ENCODE measurements at places on chromosomes 4 and X. TPM values are rescaled to one million over a fixed set of nuclear protein-coding genes. Genes with fewer than 3 reads are reported as not detected.

GRCh38 chrX:19723427-19723826, 164.0 kb downstream of the SH3KBP1 start:
- no peaks in the 10 kb centered on the region for H3K27me3 ChIP-seq
- H3K4me1 ChIP-seq = peaks cover 21% of the 10 kb centered on the region
- no peak overlapping the region for H3K4me3 ChIP-seq

DNA sequence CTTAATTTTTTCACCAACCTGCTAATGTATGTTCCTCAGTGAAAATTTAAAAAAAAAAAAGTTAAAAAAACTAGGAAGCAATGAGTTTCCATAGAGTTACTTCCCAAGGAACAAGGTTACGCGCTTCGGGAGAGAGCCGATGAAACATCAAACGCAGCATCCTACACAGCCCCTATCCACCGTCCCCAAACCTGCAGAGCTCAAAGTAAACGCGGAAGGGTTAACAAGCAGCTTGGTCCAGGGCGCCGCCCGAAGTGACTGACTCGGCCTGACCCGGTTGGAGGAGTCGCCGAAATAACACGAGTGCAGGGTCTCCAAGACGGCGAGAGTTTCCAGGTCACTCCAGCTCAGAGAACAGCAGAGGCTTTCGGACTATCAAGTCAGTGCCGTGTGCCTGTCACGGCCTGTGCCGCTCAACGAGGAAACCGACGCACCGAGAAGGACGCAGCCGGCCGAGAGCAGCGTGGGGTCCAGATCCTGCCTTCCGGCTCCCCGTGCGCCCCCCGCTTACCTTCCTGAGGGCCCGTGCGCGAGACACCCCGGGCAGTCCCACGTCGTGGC, 512 bp downstream of the NOP14 start:
- no peaks in the 10 kb centered on the region for H3K36me3 ChIP-seq
- DNase-seq = no peak
- H3K4me1 ChIP-seq = peaks cover 29% of the 10 kb centered on the region
- H3K4me3 ChIP-seq = peak overlapping the region; percentile 91
- H3K27me3 ChIP-seq = no peaks in the 10 kb centered on the region

DNA sequence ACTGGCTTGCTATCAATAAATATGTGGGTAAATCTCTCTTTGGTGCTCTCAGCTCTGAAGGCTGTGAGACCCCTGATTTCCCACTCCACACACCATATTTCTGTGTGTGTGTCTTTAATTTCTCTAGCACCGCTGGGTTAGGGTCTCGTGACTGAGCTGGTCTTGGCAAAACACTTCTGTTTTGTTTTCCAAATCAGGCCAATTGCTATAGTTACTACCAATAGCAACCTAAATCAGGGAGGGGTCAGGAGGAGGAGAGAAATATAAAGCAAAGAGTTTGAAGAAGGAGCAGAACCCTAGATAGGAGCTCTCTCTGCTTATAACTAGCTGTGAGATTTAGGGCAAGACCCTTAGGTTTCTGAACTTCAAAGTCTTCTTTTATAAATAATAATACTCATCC, 250.5 kb upstream of the IGFBP7 start:
- H3K36me3 ChIP-seq = no peaks in the 10 kb centered on the region
- no peaks in the 10 kb centered on the region for H3K4me1 ChIP-seq
- DNase-seq = no peak
- H3K27me3 ChIP-seq = no peaks in the 10 kb centered on the region

- H3K36me3 ChIP-seq = no peaks in the 10 kb centered on the region
- H3K27me3 ChIP-seq = no peaks in the 10 kb centered on the region
- H3K27ac ChIP-seq = no peak overlapping the region
- no peak overlapping the region for H3K4me3 ChIP-seq
- no peaks in the 10 kb centered on the region for H3K4me1 ChIP-seq
Measured at GRCh38 chr4:160038615-160039014, 935.7 kb downstream of the RAPGEF2 start.

DNA sequence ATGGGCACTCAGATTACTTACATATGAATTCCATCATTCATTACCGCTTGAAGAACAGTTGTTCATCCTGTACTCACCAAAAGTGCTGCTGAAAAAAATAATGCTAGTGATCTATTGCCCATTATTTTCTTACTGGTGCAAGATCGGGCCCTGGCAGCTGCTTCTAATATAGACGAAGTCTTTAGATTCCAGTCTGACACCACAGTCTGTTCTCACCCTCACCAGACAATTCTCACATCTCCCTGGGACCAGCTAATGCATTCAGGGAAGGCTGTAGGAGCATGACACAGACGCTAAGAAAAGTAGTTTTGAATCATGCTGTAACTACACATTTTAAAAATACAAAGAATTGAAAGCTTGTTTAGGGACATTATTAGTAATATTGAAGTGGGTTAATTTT, 13.8 kb downstream of the GEMIN8 start:
- no peak overlapping the region for H3K27ac ChIP-seq
- peaks cover 4% of the 10 kb centered on the region for H3K4me1 ChIP-seq
- no peak for DNase-seq
- H3K27me3 ChIP-seq = no peaks in the 10 kb centered on the region

The WDR17 gene
- 0.65 TPM for total RNA-seq

GRCh38 chr4:141028024-141028529, 105.2 kb downstream of the RNF150 start:
- H3K4me3 ChIP-seq = no peak overlapping the region
- DNase-seq = no peak
- no peak overlapping the region for H3K27ac ChIP-seq
- peaks cover 23% of the 10 kb centered on the region for H3K27me3 ChIP-seq

- H3K27ac ChIP-seq = no peak overlapping the region
- no peaks in the 10 kb centered on the region for H3K27me3 ChIP-seq
- H3K36me3 ChIP-seq = no peaks in the 10 kb centered on the region
- no peak for DNase-seq
- H3K4me3 ChIP-seq = no peak overlapping the region
Measured at GRCh38 chrX:100090931-100091330, 319.1 kb downstream of the PCDH19 start.

GRCh38 chr4:155818639-155819038, 47.4 kb downstream of the ASIC5 start:
- H3K4me3 ChIP-seq = no peak overlapping the region
- H3K36me3 ChIP-seq = no peaks in the 10 kb centered on the region
- peaks cover 16% of the 10 kb centered on the region for H3K27me3 ChIP-seq
- DNase-seq = no peak
- no peaks in the 10 kb centered on the region for H3K4me1 ChIP-seq
- H3K27ac ChIP-seq = no peak overlapping the region

DNA sequence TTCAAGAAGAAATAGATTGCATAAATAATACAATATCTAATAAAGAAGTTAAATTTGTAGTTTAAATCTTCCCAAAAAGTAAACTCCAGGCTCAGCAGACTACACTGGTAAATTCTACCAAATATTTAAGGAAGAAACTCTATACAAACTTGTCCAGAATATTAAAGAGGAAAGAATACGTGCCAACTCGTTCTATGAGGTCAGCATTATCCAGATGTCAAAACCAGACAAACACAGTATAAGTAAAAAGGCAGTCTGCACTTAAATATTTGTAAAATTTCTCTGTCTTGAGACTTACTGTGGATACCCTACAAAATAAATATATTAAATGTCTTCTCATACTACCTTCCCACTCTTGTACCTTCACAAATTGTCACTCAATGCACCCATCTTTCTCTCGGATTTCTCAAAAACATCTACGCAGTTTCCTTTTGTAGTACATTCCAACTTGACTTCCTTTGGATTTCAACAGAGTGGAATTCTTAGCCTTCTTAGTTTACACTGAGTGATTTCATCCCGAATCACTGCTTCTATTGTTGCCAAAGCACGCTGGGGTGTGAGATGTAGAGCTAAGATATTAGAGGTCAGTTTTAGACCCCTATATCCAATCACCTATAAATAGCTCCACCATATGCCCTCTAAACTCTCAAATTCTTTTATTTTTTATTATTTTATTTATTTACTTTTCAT, 71.6 kb upstream of the MAB21L2 start:
- H3K27me3 ChIP-seq = no peaks in the 10 kb centered on the region
- DNase-seq = no peak
- no peaks in the 10 kb centered on the region for H3K36me3 ChIP-seq
- no peak overlapping the region for H3K4me3 ChIP-seq

- H3K36me3 ChIP-seq = no peaks in the 10 kb centered on the region
- no peak overlapping the region for H3K27ac ChIP-seq
- peaks cover 6% of the 10 kb centered on the region for H3K27me3 ChIP-seq
Measured at GRCh38 chr4:183099537-183100297, 660 bp downstream of the WWC2 start.

GRCh38 chr4:185771711-185772390, 40.1 kb downstream of the SORBS2 start:
- peaks cover 2% of the 10 kb centered on the region for H3K36me3 ChIP-seq
- no peak overlapping the region for H3K27ac ChIP-seq
- DNase-seq = no peak
- no peak overlapping the region for H3K4me3 ChIP-seq

The TLR7 gene
- 0.42 TPM for total RNA-seq

DNA sequence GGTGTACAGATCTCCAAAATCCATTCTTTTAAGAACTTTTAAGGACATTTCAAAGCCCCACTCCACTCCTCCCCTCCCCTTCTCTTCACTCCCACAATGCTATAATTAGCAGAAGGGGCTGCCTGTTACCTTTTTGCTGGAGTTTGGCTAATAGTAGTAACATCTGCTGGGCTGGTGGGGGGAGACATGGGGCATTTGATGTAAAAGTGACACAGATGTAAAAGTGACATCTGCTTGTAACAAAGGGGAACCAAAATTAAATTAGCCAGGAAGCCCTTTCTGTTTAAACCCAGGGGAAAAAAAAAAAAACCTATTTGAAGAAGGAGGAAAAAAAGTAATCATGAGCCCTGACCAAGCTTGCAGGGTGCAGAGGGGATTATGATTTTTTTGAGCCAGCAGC, 5.4 kb upstream of the PHOX2B start:
- H3K27ac ChIP-seq = no peak overlapping the region
- H3K4me1 ChIP-seq = peaks cover under 1% of the 10 kb centered on the region
- no peak overlapping the region for H3K4me3 ChIP-seq
- no peak for DNase-seq
- no peaks in the 10 kb centered on the region for H3K36me3 ChIP-seq

The RTL5 gene
- 2.7 TPM for total RNA-seq

DNA sequence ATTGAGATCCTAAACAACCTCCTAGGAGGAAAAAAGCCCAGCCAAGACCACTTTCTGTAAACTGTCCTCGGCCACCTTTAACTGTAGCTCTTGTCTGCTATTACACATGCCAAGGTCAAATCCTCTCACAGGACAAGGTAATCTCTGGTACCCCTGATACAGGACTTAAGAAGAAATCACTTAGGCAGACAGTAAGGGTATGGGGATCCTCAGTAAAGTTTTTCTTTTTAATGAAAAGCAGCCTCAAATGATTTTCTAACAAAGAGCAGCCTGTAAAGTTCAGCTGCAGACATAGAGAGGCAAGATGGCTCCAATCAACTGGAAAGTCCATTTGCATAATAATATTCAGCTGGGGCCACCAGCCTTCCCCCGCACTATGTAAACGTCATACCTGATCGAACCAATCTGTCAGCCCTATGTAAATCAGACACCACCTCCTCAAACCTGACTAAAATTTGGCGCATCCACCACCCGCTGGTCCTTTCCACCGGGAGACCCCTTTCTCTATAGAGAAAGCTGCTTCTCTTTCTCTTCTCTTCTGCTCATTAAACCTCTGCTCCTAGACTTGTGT, 14.6 kb upstream of the MPP1 start:
- no peak for DNase-seq
- no peaks in the 10 kb centered on the region for H3K36me3 ChIP-seq
- H3K4me1 ChIP-seq = no peaks in the 10 kb centered on the region

- H3K4me3 ChIP-seq = peak overlapping the region; percentile 53
- no peaks in the 10 kb centered on the region for H3K27me3 ChIP-seq
- peaks cover 3% of the 10 kb centered on the region for H3K36me3 ChIP-seq
- H3K4me1 ChIP-seq = peaks cover 57% of the 10 kb centered on the region
- no peak for DNase-seq
- peak overlapping the region; percentile 98 for H3K27ac ChIP-seq
Measured at GRCh38 chrX:65690057-65690855, 22.8 kb downstream of the MSN start.

DNA sequence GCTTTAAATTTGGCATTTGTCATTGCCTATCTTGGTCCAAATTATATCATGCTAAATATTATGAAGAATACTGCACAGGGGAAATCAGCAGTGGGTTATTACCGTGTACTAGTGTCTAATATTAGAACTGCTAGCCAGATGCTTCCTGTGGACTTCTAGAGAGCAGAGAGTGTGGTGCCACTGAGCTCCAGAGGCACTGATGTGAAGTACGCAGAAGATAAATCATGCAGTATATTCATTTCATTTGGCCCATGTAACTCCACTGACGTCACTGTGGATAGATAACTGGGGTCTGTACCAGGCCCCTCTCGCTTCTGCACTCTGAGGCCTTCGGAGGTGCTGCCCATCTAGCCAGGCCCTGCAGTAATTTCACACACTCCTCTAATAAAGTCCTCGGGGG, 80.0 kb downstream of the ALPK1 start:
- peaks cover 17% of the 10 kb centered on the region for H3K36me3 ChIP-seq
- H3K4me3 ChIP-seq = no peak overlapping the region
- H3K4me1 ChIP-seq = peaks cover 4% of the 10 kb centered on the region
- H3K27ac ChIP-seq = no peak overlapping the region

Data from T-helper 17 cell (primary cell).